T-cell (primary cell): ENCODE measurements at places on chromosomes 6 and 20.

GRCh38 chr6:161079566-161080262 lies 88.1 kb downstream of the MAP3K4 start:
- peak; percentile 42 for DNase-seq

GRCh38 chr20:17282501-17282900 lies 55.7 kb downstream of the PCSK2 start:
- no peak for DNase-seq

- DNase-seq: no peak
These were observed 427.7 kb upstream of the SULF2 start for GRCh38 chr20:48212806-48213509.

GRCh38 chr20:58975353-58975752 lies 5.7 kb upstream of the NELFCD start:
- DNase-seq: no peak

DNA sequence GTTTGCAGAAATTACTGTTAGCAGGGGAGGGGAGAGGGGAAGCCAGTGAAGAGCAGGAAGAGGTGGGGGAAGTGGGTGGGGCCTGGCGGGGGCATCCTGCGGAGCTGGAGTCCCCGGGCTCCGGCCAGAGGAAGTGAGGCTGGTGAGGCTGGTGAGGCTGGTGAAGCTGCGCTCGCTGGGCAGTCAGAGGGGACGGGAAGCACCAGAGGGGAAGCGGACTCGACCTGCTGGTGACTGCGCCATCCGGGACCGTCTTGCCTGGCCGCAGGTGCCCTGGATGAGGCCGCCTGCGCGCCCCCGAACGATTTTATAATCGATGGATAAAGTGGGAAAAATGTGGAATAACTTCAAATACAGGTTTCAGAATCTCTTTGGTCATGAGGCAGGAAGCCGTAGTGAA lies 635.3 kb upstream of the MARCKS start:
- no peak for DNase-seq

DNA sequence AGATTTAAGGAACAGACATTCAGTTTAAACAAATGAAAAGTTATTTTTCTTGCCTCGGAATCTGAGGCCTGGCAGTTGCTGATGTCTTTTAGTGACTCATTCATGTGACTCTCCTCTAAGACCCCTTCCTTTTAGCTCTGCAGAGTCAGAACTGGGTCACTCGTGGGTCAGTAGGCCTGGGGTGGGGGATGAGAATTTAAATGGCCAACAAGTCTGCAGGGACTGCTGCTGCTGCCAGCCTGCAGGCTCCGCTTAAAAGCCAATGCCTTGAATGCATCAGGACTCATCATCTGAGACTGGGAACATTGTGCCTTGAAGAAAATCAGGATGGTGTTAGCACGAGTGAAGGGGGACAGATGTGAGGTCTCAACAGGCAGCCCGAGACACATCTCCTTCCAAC lies 404.3 kb downstream of the CDH26 start:
- no peak for DNase-seq

GRCh38 chr20:11992426-11992825 lies 74.7 kb downstream of the BTBD3 start:
- no peak for DNase-seq
